EH (cell line): ENCODE measurements at places on chromosomes 2 and 18.

GRCh38 chr2:226794751-226795171 lies 4.9 kb downstream of the IRS1 start:
- peak; percentile 77 for DNase-seq

- peak; percentile 92 for DNase-seq
Measured at GRCh38 chr2:217622205-217623060, 380.4 kb downstream of the TNS1 start.

DNA sequence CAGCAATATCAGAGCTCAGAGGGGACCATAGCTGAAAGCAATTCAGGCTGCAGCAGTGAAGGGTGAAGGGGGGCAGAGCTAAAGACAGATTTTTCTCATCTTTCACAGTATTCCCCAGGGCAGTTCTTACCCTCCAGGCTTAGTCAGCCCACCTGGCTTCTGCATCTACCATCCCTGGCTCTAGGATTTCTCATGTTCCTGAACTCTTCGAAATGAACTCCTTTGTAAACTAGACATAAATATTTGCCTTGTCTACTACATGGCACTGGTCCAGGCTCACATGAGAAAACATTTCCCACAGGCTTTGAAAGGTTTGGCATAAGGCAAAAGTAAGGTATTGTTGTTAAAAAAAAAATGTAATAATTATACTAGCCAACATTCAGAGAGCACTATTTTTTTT lies 23.6 kb upstream of the NEB start:
- no peak for DNase-seq

GRCh38 chr2:226423498-226423960 lies 376.1 kb downstream of the IRS1 start:
- DNase-seq: no peak

DNA sequence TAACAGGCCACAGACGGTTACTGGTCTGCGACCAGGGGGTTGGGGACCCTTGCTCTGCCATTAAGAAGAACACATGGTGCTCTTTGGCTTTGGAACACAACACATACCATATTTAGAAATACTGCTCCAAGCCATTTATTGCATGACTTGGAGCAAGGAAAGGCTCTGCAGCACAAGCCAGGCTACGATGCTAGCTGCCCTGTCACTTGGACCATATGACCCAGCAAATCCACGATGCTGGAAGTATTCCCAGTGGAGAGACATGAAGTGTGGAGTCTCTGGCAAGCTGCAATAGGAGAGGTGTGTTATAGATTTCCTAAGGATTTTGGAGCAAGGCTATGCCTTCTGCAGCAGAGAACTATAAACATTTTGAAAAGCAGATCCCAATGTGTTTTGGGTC lies 171.2 kb downstream of the HAUS1 start:
- DNase-seq: peak; percentile 34

- no peak for DNase-seq
Measured at GRCh38 chr2:200798514-200798913, 13.2 kb upstream of the BZW1 start.

DNA sequence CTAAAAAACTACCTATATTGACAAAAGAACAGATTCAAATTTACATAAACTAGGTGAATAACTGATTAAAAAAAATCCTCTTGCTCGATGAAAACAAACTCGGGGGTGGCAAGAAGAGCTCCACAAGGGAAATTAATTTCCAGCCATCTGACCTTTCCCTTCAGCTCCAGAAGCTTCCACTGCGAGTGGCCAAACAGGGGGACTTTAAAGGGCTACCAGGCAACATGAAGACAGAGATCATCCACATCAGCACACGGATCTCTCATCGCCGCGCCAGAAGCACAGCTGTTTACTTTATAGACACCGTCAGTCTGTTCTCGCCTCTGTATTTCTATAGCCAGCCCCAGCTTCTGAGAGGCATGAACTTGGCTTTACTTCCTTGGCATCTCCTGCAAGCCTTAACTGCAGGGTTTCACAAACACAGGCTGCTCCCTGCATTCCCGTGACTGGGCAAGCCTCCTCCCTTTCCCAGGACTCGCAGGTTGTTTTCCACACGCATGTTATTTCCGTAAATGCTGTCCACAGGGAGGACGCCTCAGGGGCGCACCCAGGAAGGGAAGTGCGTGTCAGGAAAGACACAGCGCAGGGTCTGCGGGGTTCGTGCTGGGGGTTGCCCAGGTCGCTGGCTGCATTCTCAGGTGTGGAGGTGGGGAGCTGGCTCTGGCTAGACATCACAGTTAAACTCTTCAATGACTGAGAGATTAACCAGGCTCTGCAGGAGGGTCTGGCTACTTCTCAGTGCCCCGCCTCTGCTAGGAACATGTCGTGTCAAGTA lies 85.0 kb downstream of the USP40 start:
- DNase-seq: no peak

- no peak for DNase-seq
Measured at GRCh38 chr2:220601674-220602073, 970.4 kb downstream of the EPHA4 start.

- DNase-seq: peak; percentile 74
Measured at GRCh38 chr2:88181511-88181910, 11.4 kb downstream of the THNSL2 start.

DNA sequence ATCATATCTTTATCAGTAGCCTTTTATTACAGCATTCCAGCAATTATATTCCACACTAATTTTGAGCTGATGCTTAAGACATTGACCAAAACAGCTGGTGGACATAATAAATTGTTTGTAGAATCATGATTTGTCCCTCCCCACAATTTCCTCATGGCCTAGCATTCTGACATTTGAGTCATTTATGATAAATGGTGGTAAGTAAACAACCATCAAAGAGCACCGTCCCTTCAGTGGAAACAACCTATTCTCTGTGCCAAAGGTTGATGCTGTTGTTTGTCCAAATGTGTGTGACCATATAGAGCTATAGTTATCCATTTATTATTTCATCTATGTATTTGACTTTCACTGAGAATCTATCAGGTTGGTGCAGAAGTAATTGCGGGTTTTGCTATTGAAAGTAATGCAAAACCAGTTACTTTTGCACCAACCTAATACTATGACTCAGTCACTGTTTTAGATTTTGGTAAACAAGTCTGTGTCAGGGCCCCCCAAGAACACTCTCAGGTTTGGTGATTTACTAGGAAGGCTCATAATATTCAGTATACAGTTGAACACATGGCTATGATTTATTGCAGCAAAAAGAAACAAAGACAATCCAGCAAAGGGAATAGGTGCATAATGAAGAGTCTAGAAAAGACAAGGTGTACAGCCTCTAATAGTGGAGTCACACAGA lies 608.7 kb upstream of the REG3G start:
- DNase-seq: no peak

GRCh38 chr2:174495365-174496012 lies 8.7 kb upstream of the GPR155 start:
- DNase-seq: peak; percentile 11

- peak; percentile 52 for DNase-seq
Measured at GRCh38 chr18:49494660-49495059, 7.6 kb upstream of the C18orf32 start.

DNA sequence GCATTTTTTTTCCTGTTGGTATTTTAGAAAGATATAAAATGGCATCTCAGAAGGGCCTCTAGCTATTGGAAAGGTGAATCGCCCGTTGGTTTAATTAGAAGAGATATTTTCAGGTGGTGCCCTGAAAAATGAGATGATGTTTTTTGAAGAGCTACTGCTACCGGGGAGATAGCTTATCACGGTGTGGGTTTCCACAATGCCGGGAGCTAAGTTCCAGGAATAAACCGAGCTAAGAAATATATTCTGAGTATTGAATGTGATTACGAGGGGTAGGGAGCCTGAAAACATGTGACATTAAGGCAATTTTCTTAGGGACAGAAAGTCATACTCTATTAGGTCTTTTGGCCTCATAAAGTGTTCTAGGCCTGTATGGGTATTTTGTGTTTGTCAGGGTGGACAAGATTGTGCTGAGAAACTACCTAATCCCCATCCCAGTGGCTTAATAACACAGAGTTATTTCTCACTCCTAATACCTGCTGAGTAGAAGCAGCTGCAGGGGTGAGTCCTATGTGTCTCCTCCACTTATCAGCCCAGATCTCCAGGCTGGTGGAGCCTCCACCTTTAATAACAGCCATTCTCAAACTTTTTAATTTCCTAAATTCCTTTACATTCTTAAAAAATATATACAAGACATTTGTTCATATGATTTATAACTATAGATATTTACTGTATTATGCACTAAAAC lies 150.2 kb downstream of the LRRTM1 start:
- no peak for DNase-seq

DNA sequence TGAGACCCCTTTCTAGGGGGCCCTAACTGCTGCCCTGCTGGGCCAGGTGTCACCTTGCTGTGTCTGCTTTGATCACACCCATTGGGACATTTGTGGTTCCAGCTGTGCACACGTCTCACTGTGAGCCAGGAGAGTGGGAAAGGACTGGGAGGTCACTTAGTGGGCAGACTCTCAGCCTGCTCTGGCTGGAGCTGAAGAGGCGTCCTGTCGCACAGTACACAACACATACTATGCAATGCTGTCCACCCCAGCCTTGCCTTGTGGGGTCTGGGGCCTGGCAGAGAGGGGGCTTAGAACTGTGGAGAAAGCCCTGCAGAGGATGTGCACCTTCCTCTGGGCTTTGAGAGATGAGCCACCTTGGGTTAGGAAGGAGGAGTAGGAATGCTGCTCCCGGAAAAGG lies 25.3 kb upstream of the ASPRV1 start:
- DNase-seq: no peak

- no peak for DNase-seq
Measured at GRCh38 chr2:33505966-33506365, 29.5 kb downstream of the RASGRP3 start.

DNA sequence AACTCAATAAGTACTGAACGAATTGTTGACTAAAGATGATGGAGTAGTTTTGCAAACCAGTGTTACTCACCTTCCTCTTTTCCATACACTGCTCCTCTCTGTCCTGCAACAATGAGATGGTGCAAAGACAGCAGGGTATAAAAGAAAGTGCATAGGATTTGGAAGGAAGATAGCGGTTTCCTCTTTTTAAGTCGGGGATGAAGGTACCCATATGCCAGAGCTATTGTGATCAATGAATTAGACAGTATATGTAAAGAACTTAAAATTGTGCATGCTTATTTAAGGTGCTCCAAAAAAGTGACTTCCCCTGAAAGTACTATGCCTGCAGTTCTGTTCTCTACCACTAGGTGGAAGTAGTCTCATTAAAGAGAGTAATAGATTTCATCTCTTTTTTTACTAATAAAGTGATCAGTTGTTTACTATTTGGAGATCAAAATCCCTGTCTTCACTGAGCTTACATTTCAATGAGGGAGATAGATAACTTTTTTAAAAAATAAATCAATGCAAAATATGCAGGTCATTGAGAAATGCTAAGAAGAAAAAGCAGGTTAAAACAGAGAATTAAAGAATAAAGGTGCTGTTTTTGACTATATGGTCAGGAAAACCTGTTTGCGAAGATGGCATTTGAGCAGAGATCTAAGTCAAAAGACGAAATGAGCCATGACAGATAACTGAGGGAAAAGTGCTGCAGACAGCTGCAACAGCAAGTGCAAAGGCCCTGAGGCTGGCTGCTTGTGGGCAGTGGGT lies 339.7 kb upstream of the SLC14A2 start:
- DNase-seq: peak; percentile 16

DNA sequence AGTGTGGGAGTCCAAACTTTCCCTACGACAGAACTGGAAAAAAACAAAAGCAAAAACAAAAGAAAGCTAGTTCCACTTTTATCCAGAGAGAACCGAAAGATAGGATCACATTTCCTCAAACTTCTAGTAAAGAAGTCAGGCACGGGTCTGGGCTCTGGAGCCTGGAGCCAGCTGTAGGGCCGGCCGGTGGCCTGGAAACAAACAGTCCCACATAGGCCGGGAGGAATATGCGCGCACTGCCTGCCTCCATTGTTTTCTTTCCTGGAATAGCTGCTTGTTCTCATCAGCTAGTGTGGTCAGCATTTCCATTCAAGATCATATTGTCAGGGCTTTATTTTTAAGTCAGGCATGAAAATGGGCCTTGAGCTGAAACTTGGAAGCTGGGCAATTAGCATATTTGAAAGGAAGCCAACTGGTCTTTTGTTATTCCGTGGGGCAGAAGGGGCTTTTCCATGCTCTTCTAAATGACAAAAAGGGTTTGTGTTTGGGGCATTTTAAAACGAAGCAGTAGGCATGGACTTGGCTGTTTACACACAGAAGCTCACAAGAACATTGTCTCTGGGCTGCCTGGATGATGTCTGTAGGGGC lies 58.7 kb upstream of the RFX8 start:
- DNase-seq: no peak

DNA sequence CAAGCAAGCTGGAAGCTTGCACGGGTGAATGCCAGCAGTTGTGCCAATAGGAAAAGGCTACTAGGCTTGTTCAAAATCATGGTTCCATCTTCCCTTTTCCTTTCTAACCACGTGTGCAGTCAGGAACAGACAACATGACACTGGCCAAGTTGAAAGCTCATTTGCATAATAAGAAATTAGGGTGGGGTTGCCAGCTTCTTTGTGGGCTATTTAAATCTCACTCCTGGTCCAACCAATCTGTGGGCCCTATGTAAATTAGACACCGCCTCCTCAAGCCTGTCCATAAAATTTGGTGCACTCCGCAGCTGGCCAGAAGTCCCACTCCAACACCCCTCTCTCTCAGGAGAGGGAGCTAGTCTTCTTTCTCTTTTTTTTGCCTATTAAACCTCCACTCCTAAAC lies 1948.4 kb upstream of the PIK3C3 start:
- no peak for DNase-seq

GRCh38 chr18:9547782-9548181 lies 66.6 kb downstream of the PPP4R1 start:
- DNase-seq: no peak

DNA sequence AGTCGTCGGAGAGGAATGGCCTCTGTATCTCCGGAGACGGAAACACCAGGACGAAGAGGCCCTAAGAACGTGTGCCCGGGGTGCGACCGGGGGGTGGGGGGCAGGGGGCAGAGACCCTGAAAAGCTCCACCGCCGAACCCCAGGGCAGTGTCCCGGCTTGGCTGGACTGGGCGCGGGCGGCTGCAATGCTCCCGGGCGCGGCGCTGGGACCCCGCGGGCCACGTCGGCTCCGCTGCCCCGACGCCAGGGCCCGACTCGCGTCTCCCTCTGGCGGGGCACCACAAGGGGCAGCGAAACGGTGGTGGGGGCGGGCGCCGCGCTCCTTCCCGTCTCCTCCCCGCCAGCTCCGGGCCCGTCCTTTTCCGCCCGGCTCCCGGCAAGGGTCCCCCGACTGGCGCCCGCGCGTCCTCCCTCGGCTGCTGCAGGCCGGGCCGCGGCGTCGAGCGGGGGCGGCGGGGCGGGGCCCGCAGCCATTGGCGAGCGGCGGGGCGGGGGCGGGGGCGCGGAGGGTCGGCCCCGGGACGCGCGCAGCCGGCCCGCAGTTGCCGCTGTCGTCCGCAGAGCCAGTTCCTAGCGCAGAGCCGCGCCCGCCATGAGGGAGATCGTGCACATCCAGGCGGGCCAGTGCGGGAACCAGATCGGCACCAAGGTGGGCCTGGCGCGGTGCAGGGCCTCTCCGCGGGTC lies at the start of gene TUBB6:
TSS of gene TUBB6 (plus strand) at position 541 of the 685 bp plus-strand sequence. CDS start at position 593, 52 bp downstream.
- peak; percentile 90 for DNase-seq

DNA sequence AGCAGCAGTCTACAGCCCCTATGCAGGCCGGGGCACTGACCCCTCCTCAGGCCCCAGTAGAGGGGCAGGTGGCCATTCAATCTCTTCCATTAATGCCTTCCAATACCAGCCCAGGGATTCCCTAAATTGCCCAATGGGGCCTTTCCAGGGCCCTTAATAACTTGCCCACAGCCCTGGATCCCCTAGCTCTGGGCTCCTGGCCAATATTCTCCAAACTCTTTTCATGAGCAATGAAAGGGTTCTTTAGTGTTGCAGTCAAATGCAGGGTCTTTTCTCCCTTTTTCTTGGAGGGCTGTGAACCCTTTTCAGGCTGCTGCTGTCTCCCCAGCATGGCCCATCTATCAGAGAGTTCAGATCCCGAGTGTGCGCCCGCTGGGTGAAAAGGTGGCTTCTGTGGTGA lies 41.3 kb upstream of the SLC1A4 start:
- no peak for DNase-seq
